ENCODE measurements at places on chromosomes 2 and 18.

- no peak for DNase-seq
- H3K4me3 ChIP-seq, result no peak overlapping the region
- no peaks in the 10 kb centered on the region for H3K36me3 ChIP-seq
- no peaks in the 10 kb centered on the region for H3K27me3 ChIP-seq
- no peaks in the 10 kb centered on the region for H3K4me1 ChIP-seq
These were observed 224.8 kb downstream of the NUP35 start for GRCh38 chr2:183349091-183349490.

- no peaks in the 10 kb centered on the region for H3K36me3 ChIP-seq
- no peak overlapping the region for H3K27ac ChIP-seq
- H3K27me3 ChIP-seq, result no peaks in the 10 kb centered on the region
- peaks cover 18% of the 10 kb centered on the region for H3K4me1 ChIP-seq
- no peak overlapping the region for H3K4me3 ChIP-seq
These were observed 105.4 kb upstream of the MAP4K3 start for GRCh38 chr2:39542523-39542922.

DNA sequence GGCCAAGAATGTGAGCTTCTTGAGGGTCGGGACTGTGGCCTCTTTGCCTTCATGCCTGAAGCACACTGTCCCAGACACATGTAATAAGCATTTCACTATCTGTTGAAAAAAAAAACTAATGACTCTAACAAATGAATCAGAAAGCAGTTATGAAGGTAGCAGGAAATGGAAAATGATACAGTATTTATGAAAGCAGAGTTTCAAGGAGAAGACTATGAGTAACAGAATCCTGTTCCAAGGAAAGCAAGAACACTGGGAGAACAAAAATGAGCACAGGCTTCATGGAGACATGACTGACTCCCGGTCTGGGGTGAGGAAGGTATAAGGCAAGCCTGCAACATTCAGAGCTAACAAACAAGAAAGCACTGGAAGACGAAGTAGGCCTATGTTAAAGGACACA, 190.8 kb downstream of the RNF152 start:
- peak overlapping the region; percentile 74 for H3K27ac ChIP-seq
- H3K36me3 ChIP-seq, result no peaks in the 10 kb centered on the region
- peaks cover 23% of the 10 kb centered on the region for H3K4me1 ChIP-seq
- no peak for DNase-seq
- no peaks in the 10 kb centered on the region for H3K27me3 ChIP-seq
- H3K4me3 ChIP-seq, result no peak overlapping the region

DNA sequence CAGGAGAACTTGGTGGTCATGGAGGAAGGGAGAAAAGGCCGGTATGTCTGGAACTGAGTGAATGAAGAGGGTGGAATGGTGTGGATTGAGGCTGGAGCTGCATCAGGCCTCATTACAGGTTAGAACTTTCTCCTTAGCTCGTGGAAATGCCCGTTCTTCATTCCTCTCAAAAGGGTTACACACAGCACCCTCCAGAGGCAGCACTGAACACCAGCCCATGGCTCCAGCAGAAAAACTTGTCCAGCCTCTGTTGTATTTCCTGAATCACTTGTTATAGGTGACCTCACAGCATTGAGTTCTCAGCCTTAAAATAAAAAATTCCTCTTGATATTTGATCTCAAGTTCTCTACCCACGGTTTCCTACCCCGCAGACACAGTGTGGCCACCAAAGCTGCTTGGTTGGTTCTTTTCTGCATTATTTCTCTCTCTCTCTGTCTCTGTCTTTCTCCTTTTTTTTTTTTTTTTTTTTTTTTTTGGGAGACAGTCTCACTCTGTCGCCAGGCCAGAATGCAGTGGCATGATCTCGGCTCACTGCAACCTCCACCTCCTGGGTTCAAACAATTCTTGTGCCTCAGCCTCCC, 89.6 kb downstream of the ITGB1BP1 start:
- peaks cover 55% of the 10 kb centered on the region for H3K4me1 ChIP-seq
- peak overlapping the region; percentile 34 for H3K27ac ChIP-seq
- peaks cover 7% of the 10 kb centered on the region for H3K36me3 ChIP-seq
- no peak for DNase-seq
- no peak overlapping the region for H3K4me3 ChIP-seq

DNA sequence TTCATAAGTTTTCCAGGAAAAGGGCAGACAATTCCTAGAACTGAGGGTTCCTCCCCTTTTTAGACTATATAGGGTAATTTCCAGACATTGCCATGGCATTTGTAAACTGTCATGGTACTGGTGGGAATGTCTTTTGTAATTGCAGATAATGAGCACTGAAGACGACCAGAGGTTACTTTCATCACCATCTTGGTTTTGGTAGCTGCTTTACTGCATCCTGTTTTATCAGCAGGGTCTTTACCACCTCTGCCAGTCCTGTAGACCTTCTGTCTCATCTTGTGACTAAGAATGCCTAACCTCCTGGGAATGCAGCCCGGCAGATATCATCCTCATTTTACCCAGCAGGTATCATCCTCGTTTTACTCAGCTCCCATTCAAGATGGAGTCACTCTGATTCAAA, 583.9 kb upstream of the KLHL29 start:
- H3K27ac ChIP-seq, result no peak overlapping the region
- H3K4me1 ChIP-seq, result no peaks in the 10 kb centered on the region
- H3K4me3 ChIP-seq, result no peak overlapping the region
- H3K27me3 ChIP-seq, result no peaks in the 10 kb centered on the region

- no peak overlapping the region for H3K27ac ChIP-seq
- H3K4me1 ChIP-seq, result peaks cover 35% of the 10 kb centered on the region
- H3K36me3 ChIP-seq, result no peaks in the 10 kb centered on the region
- H3K4me3 ChIP-seq, result no peak overlapping the region
- H3K27me3 ChIP-seq, result no peaks in the 10 kb centered on the region
These were observed 50.9 kb downstream of the ZEB2 start for GRCh38 chr2:144468823-144469595.

GRCh38 chr2:100242891-100243619, 79.2 kb downstream of the LONRF2 start:
- DNase-seq, result no peak
- H3K27me3 ChIP-seq, result no peaks in the 10 kb centered on the region
- H3K4me1 ChIP-seq, result peaks cover 6% of the 10 kb centered on the region
- H3K36me3 ChIP-seq, result no peaks in the 10 kb centered on the region

DNA sequence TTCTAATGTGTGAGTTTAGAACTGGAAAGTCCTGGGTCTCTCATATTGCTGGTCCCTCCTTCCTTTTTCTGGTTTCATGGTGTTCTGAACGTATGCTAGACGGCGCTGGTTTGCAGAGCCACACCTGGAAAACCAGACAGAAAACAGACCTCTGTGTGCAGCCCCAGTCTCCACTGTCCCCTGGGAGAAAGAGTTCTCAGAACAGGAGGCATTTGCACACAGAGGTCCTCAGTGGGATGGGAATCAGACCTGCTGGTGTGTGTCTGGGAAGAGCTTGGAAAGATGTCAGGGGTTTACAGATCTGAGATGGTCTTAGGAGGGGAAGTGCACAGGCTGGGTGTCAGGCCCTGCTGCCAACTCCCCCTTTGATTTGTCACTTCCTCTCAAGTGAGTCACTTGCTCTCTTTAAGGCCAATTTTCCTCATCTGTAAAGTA, 14.9 kb upstream of the MBP start:
- no peaks in the 10 kb centered on the region for H3K27me3 ChIP-seq
- no peaks in the 10 kb centered on the region for H3K36me3 ChIP-seq
- H3K4me1 ChIP-seq, result no peaks in the 10 kb centered on the region
- H3K27ac ChIP-seq, result no peak overlapping the region
- DNase-seq, result no peak

DNA sequence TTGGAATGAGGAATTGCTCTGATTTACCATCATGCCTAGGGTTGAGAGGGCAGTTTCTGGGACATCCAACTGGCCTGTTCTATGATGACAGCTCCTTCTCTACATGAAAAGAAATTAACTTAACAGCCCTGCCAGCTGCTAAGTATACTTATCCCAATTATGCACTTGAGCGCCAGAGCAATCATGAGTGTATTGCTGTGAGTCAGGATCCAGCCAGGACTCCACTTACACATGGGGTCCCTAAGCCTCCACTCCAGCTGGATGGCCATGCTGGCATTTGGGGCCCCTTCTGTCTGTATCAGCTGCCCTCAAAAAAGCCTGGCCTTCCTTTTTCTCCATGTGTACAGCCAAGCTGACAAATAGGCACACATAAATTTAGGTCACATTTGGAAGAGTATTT, 481.9 kb downstream of the TMX3 start:
- no peaks in the 10 kb centered on the region for H3K4me1 ChIP-seq
- H3K27me3 ChIP-seq, result no peaks in the 10 kb centered on the region
- no peak overlapping the region for H3K27ac ChIP-seq
- H3K36me3 ChIP-seq, result no peaks in the 10 kb centered on the region
- no peak for DNase-seq

GRCh38 chr2:63872571-63873328, 31.1 kb downstream of the UGP2 start:
- peak overlapping the region; percentile 70 for H3K27ac ChIP-seq
- DNase-seq, result no peak

DNA sequence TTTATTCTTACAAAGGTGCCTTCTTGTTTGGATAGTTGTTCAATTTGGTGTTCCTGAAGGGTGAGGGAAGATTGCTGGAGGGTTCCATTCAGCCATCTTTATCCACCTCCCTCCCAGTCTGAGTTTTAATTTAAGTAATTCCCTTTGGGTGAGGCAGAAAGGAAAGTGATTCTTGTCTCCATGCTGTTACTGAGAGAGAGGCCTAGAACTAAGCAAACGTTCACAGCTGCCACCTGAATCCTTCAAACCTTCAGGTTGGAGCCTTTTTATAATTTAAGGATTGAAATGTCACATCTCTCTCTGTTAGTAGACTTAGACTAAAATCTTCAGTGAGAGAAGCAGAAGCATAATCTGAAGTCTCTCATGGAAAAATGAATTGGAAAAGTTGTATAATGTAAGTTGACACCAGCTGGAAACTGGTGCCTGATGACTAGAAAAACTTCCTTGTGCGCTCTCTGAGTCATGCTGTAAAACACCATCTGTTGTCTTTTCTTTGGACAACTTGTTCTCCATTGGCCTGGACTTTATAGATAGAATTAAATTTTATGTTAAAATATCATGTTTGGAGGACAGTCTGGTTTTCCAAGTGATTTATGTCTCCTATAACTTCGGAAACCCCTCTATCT, 14.6 kb downstream of the STRADB start:
- peak overlapping the region; percentile 10 for H3K27ac ChIP-seq
- H3K36me3 ChIP-seq, result peaks cover 15% of the 10 kb centered on the region
- no peak overlapping the region for H3K4me3 ChIP-seq

GRCh38 chr2:241935774-241936173, 66.2 kb downstream of the RTP5 start:
- no peak overlapping the region for H3K27ac ChIP-seq
- no peaks in the 10 kb centered on the region for H3K27me3 ChIP-seq
- DNase-seq, result no peak
- no peaks in the 10 kb centered on the region for H3K4me1 ChIP-seq
- no peaks in the 10 kb centered on the region for H3K36me3 ChIP-seq
- no peak overlapping the region for H3K4me3 ChIP-seq
